AG04450 (cell line): ENCODE measurements at places on chromosomes 4 and X.

- DNase-seq = no peak
Measured at GRCh38 chr4:74428276-74428675, 16.7 kb upstream of the AREG start.

DNA sequence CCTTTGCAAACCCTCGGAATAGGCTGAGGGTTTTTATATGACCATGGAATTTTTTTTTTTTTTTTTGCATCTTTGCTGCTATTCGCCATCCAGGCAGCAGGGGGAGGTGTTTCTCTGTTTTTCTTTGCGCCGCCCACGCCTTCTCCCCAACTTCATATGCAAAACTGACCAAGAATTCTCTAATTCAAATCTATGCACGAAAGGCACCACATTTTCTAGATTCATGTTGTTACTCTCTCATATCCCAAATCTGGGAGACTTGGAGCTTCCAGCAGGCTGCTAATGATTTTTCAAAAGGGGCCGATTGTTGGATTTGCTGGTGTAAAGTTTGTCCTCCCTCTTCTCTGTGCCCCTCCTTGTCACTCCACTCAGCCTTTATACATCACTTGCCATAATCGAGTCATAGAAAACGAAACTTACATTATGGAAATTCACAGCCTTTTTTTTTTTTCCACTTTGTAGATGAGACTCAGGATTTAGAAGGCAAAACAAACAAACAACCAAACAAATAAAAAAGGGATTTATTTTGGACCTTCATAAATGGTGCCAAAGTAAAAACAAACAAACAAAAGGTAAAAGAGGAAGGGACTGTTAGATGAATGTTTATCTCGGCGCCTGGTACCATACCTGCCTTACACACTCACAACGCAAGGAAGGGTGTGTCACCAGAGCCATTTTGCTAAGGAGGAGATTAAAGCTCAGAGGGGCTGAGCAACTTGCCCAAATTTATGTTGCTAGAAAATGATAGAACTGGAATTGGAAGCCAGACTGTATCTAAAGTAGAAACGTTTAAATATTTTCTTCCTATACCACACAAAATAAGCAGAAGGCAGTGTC is 29.3 kb upstream of the BOD1L1 start:
- peak; percentile 49 for DNase-seq

- DNase-seq = no peak
Measured at GRCh38 chr4:185730387-185730786, 81.6 kb downstream of the SORBS2 start.

DNA sequence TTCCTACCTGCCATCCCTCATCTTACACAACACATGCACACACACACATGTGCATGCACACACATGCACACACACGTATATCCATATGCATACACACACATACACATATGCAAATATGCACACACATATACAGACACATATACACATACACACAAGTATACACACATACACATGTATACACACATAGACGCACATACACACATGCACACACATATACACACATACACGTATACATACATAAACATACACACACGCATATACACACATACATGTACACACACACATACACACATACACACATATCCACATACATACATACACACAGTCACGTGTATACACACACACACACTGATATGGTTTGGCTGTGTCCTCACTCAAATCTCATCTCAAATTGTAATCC is 37.0 kb upstream of the AFAP1 start:
- no peak for DNase-seq

- DNase-seq = no peak
Measured at GRCh38 chrX:38327775-38328081, 419 bp upstream of the RPGR start.

- DNase-seq = peak; percentile 49
Measured at GRCh38 chr4:84878090-84878489, 88.4 kb downstream of the WDFY3 start.

DNA sequence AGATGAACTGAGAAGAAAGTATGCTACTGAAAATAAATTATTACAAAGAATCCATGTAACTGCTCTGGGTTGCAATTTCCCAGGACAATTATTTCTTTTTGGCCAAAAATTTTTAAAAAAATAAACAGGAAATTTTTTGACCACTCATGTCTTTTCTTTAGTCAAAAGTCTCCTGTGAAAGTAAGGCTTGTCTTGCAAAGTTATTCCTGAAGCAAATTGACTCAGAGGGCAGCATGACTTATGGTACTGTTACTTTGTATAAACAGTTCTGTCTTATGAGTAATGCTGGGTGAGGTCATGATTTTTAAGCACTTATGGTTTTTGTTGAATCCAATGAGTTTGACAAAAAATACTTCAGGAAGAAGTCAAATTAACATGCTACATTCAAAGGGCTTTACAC is 292.8 kb upstream of the ARSJ start:
- DNase-seq = peak; percentile 89

DNA sequence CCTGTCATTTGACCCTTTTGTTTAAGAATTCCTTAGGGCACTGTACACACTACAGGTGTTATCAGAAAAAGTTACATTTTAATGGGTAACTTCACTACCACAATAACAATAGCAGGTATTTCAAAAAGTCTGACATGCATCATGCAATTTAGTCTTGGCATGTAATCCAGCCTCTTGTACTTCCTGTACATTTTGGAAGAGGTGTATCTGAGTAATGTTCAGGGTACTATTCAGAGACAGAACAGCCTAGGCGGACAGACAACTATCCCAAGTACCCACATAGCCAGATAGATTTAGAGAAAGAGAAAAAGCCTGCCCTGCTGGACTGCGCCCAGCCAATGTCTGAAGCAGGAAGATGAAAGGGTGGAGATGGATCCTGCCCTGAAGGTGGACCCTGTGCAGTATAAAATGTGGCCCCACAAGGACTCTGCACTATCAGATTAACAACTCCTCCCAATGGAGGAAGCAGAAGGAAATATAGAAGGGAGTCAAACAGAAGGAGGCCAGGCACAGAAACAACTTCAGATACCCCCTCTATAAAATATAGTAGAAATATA is 8.5 kb downstream of the UGT2B7 start:
- DNase-seq = no peak

DNA sequence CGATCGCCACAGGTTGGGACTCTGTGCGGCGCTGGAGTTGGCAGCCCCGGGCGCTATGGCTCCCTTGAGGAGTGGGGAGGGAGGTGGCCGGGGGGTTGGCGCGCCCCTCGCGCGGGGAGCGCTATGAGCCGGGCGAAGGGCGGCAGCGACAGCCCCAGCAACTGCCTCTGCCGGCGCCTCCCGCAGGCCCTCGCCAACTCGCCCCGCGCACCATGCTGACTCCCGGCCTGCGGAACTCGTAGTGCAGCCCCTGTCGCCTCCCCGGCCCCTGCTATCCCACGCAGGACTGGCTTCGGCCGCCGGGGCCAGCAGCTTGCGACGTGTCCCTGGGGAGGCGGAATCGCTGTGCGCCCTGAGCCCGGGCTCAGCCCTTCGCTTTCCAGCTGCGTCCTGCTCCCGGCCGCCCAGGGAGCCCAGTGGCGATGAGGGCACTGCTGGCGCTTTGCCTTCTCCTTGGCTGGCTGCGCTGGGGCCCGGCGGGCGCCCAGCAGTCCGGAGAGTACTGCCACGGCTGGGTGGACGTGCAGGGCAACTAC is 415 bp downstream of the SHISA3 start:
- DNase-seq = no peak

- DNase-seq = no peak
Measured at GRCh38 chr4:17112292-17112659, 213.8 kb upstream of the LDB2 start.

- DNase-seq = peak; percentile 3
Measured at GRCh38 chrX:23554304-23554703, 113.0 kb upstream of the PRDX4 start.

GRCh38 chr4:6047130-6047673 is 29.0 kb upstream of the C4orf50 start:
- no peak for DNase-seq

GRCh38 chrX:105738162-105738561 is 84.2 kb upstream of the NRK start:
- DNase-seq = no peak

DNA sequence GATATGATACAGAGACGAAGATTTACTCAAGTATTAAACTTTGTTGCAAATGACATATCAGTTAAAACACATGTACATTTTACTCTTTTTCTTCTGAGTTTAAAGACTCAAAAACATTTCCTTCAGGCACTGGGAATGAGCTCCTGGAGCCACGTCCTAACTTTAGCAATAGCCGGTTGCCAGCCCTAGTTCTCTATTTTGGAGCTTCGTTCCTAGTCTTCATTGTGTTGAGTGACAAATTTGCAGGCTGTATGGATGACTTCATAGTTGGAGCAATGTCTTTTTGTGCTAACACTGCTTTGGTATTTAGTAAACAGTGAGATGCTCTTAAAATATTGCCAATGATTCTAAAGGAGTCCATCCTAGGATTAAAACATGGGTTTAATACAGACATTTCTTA is 190.9 kb downstream of the FAT4 start:
- no peak for DNase-seq

DNA sequence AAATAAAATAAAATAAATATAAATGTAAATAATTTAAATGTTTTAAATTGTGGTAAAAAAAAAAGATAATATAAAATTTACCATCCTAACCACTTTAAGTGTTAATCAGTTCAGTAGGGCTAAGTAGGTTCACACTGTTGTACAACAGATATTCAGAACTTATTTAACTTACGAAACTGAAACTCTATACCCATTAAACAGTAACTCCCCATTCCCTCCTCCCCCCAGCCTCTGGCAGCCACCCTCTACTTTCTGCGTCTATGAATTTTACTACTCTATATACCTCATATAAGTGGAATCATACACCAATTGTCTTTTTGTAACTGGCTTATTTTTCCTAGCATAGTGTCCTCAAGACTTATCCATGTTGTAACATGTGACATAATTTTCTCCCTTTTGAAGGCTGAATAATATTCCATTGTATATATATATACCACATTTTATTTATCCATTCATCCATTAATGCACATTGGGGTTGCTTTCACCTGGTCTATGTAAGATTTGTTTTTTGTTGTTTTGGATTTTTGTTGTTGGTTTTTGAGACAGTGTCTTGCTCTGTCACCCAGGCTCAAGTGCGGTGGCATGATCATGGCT is 32.5 kb upstream of the ELF2 start:
- no peak for DNase-seq

DNA sequence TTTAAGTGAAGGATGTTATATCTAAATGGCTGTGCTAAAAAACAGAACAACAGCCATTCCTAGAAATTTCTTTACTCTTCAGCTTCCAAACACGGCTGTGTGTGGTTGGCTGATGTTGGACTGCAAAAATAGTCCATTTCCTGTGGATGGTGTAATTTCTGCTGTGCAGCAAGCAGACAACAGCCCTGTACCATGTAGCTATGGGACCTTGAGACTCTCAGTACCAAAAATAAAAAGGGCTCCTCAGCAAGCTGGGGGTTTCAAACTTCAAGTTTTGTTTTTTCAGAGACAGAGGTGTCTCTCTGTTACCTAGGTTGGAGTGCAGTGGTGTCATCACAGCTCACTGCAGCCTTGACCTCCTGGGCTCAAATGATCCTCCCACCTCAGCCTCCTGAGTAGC is 18.1 kb downstream of the CD40LG start:
- no peak for DNase-seq

GRCh38 chrX:18855919-18856644 is 127.8 kb downstream of the PHKA2 start:
- DNase-seq = no peak

DNA sequence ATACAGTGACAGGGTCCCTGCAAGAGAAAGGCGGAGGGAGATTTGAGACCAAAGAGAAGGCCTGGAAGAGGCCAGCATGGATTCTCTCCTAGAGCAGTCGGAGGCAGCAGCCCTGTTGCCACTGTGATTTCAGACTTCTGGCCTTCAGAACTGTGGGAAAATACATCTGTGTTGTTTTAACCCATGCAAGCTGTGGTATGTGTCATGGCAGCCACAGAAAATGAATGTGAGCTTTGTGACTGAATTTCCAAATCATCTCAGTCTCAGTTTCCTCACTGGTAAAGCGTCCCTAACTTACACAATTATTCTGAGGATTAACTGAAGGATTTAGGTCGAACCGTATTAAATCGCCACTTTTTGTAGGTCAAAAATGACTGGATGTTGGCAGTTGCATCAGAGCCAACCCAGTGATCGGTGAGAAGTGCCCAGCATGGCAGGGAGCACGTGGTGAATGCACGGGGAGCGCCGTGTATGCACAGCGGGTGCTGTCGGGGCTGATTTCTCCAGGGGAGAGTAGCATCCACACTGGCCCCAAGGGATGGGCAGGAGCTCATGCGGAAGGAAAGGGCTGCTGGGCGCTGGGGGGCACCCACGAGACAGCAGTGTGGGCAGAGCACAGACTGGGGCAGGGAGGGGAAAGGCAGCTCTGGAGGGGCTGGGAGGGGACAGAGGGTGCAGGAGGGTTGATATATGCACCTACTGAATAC is 23.8 kb upstream of the NSG1 start:
- DNase-seq = no peak

- DNase-seq = no peak
Measured at GRCh38 chrX:46648660-46649059, 75.1 kb downstream of the CHST7 start.

DNA sequence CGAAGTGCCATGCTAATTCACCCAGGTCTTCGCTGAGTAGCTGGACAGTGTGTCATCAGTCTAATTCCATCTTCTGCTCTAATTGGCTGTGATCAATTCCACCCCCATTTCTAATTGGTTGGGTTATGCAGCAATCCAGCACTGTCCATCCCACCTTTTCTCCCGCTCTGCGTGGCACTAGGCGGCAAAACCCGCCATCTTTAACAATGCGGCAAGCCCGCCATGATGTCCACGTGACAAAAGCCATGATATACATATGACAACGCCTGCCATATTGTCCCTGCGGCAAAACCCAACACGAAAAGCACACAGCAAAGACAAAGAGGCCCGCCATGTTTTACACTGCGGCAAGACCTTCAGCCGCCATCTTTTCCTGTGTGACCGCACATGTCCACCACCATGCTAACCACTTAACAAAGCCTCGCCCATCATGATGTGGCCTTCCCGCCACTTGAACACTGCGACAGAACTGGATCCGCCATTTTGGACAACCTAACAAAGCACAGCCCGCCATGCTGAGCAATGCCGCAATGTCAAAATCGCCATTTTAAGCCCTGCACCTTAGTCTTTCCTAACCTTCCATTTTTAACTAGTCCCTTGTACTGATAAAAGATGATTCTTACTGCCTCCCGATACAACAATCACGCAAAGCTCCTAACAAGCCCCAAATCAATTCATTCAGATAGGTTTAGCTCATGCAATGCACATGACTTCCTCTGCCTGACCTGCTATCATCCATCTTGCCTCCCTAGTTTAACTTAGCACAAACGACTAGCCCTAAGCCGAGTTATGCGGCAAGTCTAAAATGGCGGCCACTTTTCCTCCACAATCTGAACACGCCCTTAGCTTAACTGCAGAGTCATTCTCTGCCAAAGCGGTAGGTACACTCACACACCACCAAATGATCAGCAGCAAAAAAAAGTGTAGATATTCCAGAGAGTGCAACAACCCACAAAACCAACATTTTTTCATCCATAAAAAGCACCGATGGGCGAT is 288.3 kb downstream of the CHIC1 start:
- DNase-seq = no peak

- DNase-seq = no peak
Measured at GRCh38 chrX:126550816-126551215, 1.8 kb downstream of the DCAF12L1 start.

- no peak for DNase-seq
Measured at GRCh38 chr4:34105311-34105710, 2139.0 kb downstream of the ARAP2 start.
